EH (cell line): ENCODE measurements at places on chromosomes 6 and 20.

GRCh38 chr6:106730718-106731117 is 101.3 kb downstream of the QRSL1 start:
- DNase-seq, result no peak

GRCh38 chr6:44185953-44186634 is 27.5 kb downstream of the CAPN11 start:
- no peak for DNase-seq

GRCh38 chr6:170277893-170278742 is 12.8 kb downstream of the DLL1 start:
- DNase-seq, result no peak

- no peak for DNase-seq
Measured at GRCh38 chr6:30810813-30811339, 66.5 kb upstream of the IER3 start.

DNA sequence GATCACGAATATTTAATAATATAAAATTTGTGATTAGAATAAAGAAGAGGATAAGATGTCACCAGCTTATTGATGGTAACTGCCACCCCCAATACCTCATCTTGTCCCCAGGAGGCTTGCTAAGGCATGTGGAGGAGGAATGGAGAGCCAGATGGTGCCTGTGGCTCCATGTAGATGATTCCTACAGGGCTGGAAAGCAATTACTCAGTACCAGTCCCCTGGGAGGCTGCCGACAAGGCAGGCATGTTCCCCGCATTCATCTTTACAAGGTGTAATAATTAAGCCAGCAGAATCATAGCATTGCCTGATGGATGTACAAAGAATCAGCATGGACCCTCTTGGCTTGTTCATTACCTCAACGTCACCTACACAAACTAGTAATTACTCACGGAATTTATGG is 155.3 kb downstream of the PLCB1 start:
- DNase-seq, result no peak
